ENCODE measurements at places on chromosomes 16 and 17.

DNA sequence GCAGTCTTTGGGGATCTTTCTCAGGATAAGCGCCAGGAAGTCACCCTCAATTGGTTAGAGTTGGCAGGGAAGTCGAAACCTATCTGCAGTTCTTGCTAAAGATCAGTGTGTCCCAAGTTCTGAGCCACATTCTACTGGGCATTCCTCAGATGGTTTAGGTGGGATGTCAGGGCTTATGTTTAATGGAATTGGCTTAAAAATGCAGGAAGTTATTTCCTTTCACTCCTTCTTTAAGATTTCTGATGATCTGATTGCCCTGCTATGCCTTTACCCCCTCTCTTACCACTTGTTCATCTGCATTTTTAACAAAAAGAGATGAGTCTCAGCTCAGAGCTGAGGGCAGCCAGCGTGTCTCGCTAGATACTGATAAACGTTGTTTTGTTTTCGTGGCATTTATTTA, 30.8 kb downstream of the FOXL1 start:
- DNase-seq = no peak

- no peak for DNase-seq
These were observed 33.7 kb downstream of the TOM1L2 start for GRCh38 chr17:17938388-17939107.

GRCh38 chr16:11909653-11910545, 5.9 kb downstream of the GSPT1 start:
- no peak for DNase-seq

- peak; percentile 16 for DNase-seq
These were observed 4.7 kb downstream of the COQ7 start for GRCh38 chr16:19071811-19072777.

- no peak for DNase-seq
These were observed 337.5 kb downstream of the SOX9 start for GRCh38 chr17:72458301-72458700.

DNA sequence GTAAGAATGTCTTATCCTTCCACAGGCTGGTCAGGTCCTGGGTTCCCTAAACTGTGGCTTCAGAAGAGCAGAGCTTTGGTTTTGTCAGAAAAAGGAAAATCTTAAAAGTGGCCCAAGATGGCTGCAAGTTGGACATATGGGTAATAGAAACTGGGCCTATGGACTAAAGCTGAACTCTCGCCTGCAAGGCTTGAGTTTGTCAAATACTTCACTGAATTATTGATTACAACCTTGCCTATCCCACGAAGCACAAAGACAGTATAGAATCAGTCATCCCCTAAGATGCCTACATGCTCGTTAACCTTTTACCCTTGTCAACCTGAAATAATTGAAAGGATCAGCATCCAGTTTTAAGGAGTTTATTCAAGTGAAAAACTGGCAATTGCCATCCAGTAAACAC, 20.7 kb downstream of the RNF112 start:
- no peak for DNase-seq

GRCh38 chr17:6666077-6666521, 14.5 kb downstream of the C17orf100 start:
- DNase-seq = peak; percentile 71

DNA sequence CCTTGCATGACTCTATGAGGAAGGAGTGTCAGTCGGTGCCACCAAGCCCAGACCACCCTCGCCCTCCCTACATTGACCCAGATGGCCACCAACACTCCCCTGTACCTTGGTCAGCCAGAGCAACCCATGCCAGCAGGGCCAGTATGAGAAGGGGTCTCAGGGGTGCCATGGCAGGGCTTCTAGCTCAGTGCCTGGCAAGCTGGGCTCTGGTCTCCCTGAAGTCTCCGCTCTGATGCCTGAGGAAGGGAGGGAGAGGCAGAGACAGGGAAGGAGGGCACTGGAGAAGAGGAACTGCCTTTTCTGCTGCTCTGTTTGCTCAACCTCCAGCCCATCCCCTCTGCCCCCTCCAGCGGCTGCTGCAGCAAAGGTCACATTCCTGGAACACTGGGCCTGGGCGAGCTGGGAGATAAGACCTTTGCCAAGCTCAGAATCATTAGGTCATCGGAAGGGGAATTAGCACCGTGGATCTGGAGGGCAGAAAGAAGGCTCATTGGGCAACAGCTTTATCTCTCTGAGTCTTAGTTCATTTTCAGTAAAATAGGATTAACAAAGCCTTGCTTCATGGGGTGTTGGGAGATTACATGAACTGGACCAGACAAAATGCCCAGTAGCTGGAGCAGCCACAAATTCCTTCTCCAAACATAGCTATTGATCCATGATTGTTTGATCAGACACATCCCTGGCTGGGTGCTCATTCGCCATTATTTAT, at the start of gene VTN:
VTN (minus strand) TSS at position 273 of the 709 bp plus-strand sequence; CDS start at position 169, 104 bp downstream.
- DNase-seq = peak; percentile 37

DNA sequence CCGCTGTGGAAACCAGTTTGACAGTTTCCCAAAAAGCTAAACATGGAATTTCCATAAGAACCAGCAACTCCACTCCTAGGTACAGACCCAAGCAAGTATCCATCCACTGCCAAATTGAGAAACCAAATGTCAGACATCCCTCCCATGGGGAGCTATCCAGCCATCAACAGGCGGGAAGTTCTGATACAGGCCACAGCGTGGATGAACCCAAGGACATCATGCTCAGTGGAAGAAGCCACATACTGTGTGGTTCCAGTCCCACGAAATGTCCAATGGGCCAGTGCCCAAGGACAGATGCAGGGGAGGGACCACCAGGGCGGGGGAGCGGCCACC, 12.6 kb upstream of the BAIAP2 start:
- no peak for DNase-seq

DNA sequence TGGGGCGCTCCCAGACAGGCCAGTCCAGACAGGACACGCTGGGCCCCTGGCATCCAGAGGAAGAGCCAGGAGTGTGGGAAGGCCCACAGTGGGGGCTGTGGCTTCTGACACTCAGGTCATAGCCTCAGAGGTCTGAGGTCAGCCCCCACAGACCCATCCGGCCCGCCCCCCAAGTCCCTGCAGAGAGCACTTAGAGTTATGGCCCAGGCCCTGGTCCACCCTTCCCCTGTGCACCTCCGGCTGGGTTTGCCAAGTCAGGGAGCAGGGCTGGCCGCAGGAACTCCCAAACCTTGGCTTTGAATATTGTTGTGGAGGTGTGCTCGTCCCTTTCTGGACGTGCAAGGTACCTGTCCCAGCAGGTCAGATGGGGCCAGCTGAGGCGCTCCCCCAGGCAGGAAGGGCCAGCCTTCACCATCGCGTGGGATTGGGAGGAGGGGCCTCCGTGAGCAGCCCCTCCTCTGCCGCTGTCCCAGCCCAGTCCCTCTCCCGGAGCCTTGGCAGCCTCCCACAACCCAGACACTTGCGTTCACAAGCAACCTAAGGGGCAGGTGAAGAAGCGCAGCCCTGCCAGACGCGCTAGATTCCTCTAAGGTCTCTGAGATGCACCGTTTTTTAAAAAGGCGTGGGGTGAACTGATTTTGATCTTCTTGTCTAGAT, 74.6 kb downstream of the SOCS1 start:
- DNase-seq = no peak

GRCh38 chr16:57774705-57775285, 27.5 kb downstream of the KIFC3 start:
- DNase-seq = no peak

DNA sequence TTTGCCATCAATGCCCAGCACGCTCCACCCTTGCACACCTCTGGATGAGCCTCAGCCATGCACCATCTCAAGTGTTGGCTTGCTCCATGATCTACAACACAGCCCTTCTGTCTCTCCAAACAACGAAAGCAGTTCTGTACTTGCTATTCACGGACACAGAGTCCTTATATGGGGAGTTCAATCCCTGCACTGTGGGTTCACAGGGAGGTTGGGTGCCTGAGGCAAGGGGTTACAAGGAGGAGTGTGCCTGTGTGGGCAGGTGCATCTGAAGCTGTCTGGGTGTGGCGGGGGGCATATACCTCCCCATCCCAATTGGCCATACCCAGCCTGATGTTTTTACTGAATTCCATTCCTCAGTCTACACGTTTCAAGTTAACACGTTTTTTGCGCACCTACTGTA, 5.6 kb downstream of the RUNDC3A start:
- DNase-seq = no peak

DNA sequence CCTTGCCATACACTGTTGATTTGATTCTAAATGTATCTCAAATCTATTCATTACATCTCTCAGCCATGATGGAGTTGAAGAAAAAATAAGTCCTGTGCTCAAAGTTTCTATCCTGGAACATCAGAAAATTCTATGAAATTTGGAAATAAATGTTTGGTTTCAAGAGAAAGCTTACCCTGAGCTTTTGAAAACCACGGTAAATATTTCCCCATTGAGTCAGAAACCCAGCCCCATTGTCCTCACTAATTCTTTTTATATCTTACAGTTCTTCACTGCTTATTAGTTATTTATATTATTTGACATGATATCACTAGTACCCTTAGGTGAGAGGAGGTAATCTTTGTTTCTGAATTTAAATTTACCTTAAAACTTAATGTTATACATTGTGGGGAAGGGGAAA, 128.5 kb downstream of the MRTFB start:
- no peak for DNase-seq

GRCh38 chr16:86212706-86213436, 297.5 kb upstream of the FOXF1 start:
- no peak for DNase-seq

DNA sequence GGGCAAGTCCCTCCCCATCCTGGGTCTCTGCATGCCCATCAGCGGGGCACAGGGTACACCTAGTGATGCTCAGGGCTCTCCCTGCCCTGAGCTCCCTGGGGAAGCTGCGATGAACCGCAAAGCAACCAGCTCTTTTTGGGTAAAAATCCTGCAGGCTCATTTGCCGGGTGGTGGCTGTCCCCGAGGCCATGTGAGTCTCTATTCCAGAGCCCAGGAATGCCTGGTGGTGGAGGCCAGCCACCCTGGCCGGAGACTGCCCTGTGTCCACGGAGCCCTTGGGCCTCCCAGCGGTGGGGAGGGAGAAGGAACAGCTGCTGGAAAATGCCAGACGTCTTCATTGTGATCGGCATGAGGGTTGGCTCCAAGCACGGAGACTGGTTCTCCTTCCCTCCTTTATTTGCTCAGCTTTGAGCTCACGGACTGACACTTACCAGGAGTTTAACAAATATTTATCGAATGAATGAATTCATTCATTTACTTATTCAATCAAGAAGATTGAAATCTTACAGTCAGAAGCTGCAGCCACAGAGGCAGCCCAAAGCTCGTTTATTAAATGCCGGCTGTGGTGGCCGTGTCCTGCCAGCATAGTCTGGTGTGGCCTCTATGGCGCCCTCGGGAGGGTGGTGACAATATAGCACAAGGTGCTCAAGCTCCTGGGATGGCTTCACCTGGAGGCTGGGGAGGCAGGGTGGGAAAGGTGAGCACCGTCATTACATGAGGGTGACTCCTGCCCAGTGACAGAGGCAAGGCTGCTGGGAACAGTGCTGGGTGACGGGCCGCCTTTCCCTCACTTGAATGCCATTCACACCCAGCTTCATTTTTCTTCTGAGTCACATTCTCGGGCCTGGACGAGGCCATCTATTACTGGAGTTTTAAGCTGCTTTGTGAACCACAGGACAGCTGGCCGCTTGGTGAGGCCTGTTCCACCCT, 31.1 kb upstream of the JPH3 start:
- DNase-seq = peak; percentile 7

Measured in NCI-H526 (cell line).